Aorta (tissue), 5 donors: ENCODE measurements at places on chromosomes 7 and 10. TPM values are rescaled to one million over a fixed set of nuclear protein-coding genes. Genes with fewer than 3 reads are reported as not detected.

DNA sequence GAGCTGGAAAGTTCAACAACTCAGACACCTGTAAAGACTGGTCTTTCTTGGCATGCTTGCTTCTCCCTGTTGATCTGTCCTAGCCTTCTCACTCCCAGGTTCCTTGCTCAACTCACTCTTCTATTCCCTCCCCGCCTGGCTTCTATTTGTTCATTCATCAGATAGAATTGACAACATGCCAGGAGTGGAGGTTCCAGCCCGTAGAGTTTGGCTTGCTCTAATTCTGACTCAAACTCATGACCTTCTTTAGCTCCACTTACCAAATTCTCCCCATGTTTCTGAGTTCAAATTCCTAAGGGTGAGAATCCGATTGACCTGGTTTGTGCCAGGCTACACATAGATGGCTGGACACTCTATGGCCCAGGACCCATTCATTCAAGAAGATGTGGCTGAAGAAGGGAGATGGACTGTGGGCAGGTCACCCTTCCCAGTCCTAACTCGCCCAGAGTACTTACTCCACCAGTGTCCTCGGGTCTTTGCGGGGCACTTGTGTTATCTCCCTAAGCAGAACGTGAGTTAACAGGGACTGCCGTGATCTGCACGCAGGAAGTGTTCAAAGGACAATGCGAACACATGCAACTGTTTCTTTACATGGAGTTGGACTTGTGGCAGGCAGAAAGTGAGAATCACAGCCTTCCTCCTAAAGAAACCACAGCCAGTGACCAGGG lies 4.0 kb upstream of the TMEM236 start:
- H3K36me3 ChIP-seq: no peaks in the 10 kb centered on the region
- no peaks in the 10 kb centered on the region for H3K4me1 ChIP-seq
- H3K4me3 ChIP-seq: no peak overlapping the region
- no peak overlapping the region for H3K27ac ChIP-seq
- no peak for DNase-seq
- no peaks in the 10 kb centered on the region for H3K27me3 ChIP-seq

CPVL gene
- 50.2 TPM for total RNA-seq

DNA sequence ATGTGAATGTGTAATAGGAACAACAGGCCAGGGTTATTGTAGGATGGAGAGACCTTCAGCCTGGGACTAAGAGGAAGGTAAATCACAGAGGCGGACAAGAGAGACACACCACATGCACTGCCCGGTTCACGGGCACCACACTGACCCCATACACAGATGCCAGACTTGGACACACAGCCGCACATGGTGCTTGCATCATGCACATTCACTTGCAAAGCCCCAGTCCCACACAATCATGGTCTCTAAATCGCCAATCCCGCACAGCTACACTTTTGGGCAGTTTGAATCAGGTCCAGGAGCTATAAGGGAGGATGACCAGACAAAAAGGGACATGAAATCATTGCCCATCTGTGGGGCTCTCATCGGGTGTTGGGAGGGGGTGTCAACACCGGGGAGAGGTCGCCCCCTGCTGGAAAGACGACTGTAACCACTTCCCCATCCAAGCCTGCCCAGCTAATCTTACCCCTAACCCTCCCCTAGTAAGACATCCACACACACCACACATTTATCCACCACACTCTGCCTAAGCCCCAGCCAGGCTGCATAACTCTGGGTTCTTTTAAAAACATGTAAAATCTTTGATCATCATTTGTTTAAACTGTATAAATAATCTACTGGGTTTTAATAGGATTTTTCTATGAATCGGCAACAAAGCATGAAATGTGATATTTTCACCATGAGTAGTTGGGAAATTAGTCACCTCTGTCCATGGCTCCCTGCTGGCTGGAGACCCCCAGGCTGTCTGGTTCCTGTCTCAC lies 40.5 kb upstream of the SLF2 start:
- no peak for DNase-seq
- no peaks in the 10 kb centered on the region for H3K36me3 ChIP-seq
- no peak overlapping the region for H3K4me3 ChIP-seq
- no peaks in the 10 kb centered on the region for H3K4me1 ChIP-seq

GRCh38 chr10:90195288-90195840 lies 494.0 kb downstream of the KIF20B start:
- H3K4me1 ChIP-seq: peaks cover 4% of the 10 kb centered on the region
- no peaks in the 10 kb centered on the region for H3K36me3 ChIP-seq
- no peak for DNase-seq
- H3K27me3 ChIP-seq: no peaks in the 10 kb centered on the region

PIK3CG gene
- 5.9 TPM for total RNA-seq

NPY gene
- not detected for total RNA-seq

DNA sequence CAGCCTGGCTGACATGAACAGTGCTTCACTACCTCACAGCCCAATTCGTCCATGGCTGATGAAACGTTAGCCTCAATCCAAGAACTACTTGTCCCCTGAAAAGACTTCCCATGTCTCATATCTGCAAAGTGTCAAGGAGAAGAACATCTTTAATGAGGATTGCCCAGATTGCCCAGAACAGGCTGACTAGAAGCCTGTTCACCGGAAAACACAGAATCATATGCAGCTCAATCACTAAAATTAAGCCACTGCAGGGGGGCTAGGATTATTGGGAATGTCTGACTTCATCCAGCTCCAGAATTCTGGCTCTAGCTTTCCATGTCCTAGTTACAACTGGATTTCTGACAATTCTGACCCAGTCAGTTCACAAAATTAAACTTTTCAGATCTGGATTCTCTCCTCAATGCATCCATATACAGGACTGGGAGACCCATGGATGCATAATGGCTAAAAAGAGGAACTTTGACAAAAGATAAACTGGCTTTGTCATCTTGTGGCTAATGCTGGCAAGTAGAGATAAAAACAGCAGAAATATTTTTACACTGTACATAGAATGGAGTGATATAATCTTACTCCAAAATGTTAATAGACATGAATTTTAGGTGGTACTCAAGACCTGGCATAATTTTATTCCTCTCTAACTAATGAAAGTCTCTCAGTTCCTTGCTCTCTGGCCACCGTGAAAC lies 467.0 kb upstream of the POT1 start:
- no peak for DNase-seq
- H3K36me3 ChIP-seq: no peaks in the 10 kb centered on the region
- H3K4me1 ChIP-seq: no peaks in the 10 kb centered on the region
- H3K27me3 ChIP-seq: no peaks in the 10 kb centered on the region
- no peak overlapping the region for H3K4me3 ChIP-seq

OR2A5 gene
- total RNA-seq: not detected

DNA sequence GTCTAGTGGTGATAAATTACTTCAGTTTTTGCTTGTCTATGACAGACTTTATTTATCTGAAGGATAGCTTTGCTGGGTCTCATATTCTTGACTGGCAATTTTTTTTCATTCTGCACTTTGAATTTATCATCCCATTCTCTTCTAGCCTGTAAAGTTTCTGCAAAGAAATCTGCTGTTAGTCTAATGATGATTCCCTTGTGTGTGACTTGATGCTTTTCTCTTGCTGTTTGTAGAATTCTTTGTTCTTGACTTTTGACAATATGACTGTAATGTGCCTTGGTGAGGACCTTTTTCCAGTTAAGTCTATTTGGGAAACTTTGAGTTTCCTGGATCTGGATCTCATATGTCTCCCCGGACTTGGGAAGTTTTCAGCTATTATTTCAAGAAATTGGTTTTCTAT lies 59.3 kb upstream of the TMEM140 start:
- no peaks in the 10 kb centered on the region for H3K36me3 ChIP-seq
- H3K27ac ChIP-seq: no peak overlapping the region
- no peak overlapping the region for H3K4me3 ChIP-seq
- no peaks in the 10 kb centered on the region for H3K4me1 ChIP-seq
- H3K27me3 ChIP-seq: no peaks in the 10 kb centered on the region
